ACHN (cell line): ENCODE measurements at places on chromosomes 5 and 9.

DNA sequence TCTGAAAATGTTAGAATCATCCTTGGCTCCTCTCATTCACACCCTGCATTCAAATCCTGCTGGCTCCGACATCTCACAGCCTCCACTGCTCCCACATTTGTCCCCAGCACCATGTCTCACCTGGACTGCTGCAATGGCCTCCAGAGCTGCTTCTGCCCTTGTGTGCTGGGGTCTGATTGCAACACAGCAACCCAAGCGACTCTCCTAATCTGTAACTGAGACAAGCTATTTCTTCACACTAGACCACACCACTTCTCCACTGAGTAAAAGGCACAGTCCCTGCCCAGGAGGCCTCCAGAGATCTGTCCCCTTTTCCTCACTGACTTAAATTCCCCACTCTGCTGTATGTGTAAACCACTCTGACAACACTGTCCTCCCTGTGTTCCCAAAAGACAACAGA is 151.1 kb upstream of the TAS2R1 start:
- no peak for DNase-seq

DNA sequence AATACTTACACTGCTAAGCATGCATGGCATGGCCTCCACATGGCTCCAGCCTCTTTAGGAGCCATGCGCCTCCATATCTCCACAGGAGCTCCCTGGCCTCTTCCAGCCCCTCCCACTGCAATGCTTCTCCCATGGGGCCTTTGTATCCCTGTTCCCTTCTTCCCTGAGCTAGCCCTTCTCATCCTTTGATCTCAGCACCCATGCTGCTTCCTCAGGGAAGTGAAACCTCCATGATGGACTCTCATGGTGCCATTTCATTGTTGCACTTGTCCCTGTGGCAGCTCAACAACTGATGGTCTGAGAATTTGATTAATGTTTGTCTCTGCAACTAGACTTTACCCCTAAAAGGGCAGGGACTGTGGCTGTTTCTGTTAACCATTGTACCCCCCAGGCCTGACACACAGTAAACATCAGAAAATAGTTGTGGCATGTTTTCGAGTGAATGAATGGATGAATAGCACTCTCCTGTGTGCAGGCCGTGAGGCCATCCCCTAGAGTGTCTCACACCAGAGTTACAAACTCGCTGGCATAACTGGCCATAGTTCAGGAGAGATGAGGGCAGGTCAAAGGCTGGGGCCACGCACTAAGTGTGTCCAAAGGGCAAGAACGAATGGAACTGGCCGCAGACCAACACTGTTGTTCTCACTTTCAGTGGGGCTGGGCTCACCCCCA is 6.6 kb downstream of the IDNK start:
- DNase-seq = no peak

GRCh38 chr5:180670586-180671359 is 21.4 kb upstream of the FLT4 start:
- peak; percentile 38 for DNase-seq

- DNase-seq = no peak
Observed at GRCh38 chr5:176770431-176770830, 39.9 kb upstream of the UNC5A start.

DNA sequence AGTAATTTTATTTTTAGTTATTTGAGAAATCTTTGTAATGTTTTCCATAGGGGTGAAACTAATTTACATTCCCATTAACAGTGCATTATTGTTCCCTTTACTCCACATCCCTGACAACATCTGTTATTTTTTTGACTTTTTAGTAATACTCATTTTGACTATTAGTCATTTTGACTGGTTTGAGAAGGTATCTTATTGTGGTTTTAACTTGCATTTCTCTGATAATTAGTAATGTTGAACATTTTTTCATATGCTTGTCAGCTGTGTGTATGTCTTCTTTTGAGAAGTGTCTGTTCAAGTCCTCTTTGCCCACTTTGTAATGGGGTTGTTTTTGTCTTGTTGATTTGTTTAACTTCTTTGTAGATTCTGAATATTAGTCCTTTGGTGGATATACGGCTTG is 27.5 kb downstream of the CCDC152 start:
- no peak for DNase-seq

GRCh38 chr9:4750023-4750673 is 9.1 kb upstream of the AK3 start:
- DNase-seq = peak; percentile 38

- no peak for DNase-seq
Observed at GRCh38 chr9:84285381-84285780, 55.2 kb downstream of the SLC28A3 start.

DNA sequence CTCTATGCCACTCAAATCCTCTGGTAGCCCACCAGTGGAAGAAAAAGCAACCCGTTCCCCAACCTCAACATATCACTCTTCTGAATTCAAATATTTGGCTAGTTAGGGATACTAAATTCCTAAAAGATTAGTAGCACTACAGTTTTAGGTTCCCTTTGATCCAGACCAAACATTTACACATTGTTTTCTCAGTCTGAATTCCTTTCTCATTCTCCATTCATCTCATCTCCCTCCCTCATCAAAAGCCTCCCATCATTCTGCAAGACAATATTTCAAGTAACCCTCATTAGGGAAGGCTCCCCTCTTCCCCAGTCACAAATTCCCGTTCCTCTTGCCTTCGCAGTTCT is 26.3 kb downstream of the ADAM19 start:
- DNase-seq = no peak

DNA sequence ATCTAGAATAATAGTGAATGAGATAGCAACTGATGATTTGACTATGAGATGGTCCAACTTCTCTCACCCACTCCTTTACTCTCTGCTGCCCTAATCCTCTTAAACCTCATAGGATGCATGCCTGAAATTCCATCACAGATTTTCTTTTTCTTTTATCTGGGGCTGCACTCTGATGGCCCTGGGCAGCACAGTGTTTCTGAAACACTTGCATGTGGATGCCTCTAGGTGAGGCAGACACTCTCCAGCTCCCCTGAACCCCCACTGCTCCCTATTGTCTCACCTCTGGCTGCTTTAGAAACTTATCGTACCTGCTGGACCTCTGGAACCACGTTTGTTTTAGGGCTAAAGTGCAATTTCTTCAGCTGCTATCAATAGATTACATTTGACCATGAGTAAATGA is 67.5 kb downstream of the HTR4 start:
- no peak for DNase-seq

- no peak for DNase-seq
Observed at GRCh38 chr9:84875193-84875592, 205.7 kb downstream of the NTRK2 start.

DNA sequence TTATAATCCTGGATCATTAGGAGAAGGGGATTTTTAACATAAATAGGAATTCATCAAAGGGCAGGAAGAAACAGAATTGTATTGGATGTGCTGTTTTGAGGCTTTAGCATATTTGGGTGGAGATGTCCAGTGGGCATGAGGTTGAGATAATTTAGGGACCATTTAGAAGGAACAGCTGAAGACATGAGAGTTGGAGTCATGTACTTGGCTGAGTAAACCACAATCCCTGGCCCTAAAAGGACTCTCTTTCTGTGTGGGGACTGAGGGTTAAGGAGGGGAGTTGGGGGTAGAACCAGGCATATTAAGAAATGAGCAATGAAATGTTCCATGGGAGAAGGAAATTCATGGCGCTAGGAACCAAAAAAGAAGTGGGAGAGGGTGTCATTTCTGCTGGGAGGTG is 61.5 kb downstream of the DCP2 start:
- no peak for DNase-seq
